ENCODE measurements at places on chromosomes 5 and 9.

- DNase-seq: no peak
- no peak within 1 kb of the TSS for H3K4me3 ChIP-seq
- H3K27me3 ChIP-seq: no peaks in the 10 kb centered on the region
- peaks cover 26% of the 10 kb centered on the region for H3K36me3 ChIP-seq
These were observed at the start of gene CCL27 for GRCh38 chr9:34662526-34663302. TSS of gene CCL27 (minus strand) at chr9:34662657. CDS start at chr9:34662633, 24 bp downstream.

- no peaks in the 10 kb centered on the region for H3K27me3 ChIP-seq
- no peak overlapping the region for H3K4me3 ChIP-seq
- H3K36me3 ChIP-seq: no peaks in the 10 kb centered on the region
- no peak for DNase-seq
- H3K4me1 ChIP-seq: no peaks in the 10 kb centered on the region
These were observed 24.8 kb upstream of the PRDM9 start for GRCh38 chr5:23482642-23483041.

- no peak for DNase-seq
- H3K4me1 ChIP-seq: peaks cover 23% of the 10 kb centered on the region
- H3K4me3 ChIP-seq: no peak overlapping the region
- H3K27ac ChIP-seq: no peak overlapping the region
- no peaks in the 10 kb centered on the region for H3K27me3 ChIP-seq
These were observed 23.4 kb downstream of the PAM start for GRCh38 chr5:102778478-102778877.

GRCh38 chr5:123874600-123875201 is 362.7 kb downstream of the CSNK1G3 start:
- no peaks in the 10 kb centered on the region for H3K27me3 ChIP-seq
- no peak for DNase-seq
- no peak overlapping the region for H3K27ac ChIP-seq
- no peaks in the 10 kb centered on the region for H3K36me3 ChIP-seq
- H3K4me3 ChIP-seq: no peak overlapping the region

DNA sequence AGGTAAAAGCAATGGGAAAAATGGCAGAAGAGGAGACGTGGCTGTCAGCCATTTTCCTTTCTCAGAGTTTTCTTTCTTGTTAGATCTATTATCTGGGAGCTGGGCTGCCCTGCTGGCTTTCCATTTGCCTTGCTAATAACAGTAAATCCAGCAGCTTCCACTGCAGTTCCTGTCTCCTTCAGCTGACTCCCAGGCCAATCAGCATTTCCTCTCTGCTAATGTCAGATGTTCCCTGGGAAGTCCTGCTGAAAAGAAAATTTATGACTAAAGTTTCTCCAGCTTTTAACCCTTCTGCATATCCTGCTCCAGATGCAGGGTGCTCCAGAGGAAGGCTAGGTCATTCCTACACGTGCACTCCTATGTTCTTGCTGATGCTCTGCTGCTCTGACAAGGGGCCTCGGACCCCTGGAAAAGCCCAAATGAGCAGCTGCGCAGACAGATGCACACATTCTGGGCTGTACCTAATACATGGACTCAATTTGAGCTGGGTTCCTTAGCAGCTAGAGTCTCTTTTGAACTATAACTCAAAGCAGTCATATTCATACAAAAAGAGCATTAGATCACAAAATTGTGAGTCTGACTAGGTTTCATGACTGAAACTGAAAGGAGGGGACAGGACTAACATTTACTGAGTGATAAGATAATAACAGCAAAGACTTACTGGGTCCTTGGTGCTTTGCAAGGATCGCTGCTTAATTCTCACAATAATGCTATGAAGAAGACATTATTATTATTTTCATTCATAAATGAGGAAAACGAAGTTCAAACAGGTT is 182.2 kb downstream of the MAPKAP1 start:
- H3K4me3 ChIP-seq: no peak overlapping the region
- no peaks in the 10 kb centered on the region for H3K36me3 ChIP-seq
- DNase-seq: no peak
- no peak overlapping the region for H3K27ac ChIP-seq
- H3K27me3 ChIP-seq: no peaks in the 10 kb centered on the region

- H3K4me1 ChIP-seq: peaks cover 14% of the 10 kb centered on the region
- DNase-seq: no peak
- H3K27ac ChIP-seq: no peak overlapping the region
- H3K27me3 ChIP-seq: no peaks in the 10 kb centered on the region
- H3K4me3 ChIP-seq: no peak overlapping the region
- H3K36me3 ChIP-seq: no peaks in the 10 kb centered on the region
These were observed 2.9 kb upstream of the ICE1 start for GRCh38 chr5:5419291-5420210.

DNA sequence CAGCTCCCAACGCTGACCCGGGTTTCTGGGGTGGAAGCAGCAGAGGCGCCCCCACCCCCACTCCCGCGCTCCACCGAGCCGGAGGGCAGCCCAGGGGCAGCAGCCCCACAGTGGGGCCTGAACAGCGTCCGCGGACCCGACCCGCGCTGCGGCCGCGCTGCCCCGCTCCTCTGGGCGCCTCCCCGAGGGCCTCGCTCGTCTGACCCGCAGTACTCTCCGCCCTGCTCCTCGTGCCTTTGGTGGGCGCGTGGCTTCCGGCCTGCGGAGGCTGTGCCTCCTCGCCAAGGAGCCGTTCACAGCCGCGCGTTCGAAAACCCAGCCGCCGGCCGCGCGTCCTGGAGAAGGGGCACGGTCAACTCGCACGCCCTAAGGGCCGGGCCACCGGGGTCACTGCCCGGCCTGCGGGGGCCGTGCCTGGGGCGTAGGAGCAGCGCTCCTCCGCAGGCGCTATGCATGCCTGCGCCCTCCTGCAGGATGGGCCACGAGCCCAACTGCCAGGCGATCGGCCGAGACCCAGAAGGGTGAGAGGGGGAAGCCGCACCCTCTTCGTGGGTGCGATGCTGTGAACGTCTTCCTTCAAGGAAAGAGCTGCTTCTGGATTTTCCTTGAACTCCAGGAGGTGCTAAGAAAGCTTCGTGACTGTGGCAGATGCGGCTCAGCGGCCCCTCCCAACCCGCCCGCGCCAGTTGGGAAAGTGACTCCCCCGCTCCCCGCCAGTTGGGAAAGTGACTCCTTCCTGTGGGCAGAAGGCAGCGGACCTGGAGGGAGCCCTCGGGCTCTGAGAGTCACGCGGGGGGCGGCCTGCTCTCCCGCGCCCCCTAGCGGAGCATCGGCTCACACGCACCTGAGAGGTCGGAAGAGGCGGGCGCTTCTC is 82.7 kb downstream of the HSD17B3 start:
- H3K27ac ChIP-seq: peak overlapping the region; percentile 61
- H3K27me3 ChIP-seq: peaks cover 12% of the 10 kb centered on the region
- peaks cover 23% of the 10 kb centered on the region for H3K4me1 ChIP-seq
- no peaks in the 10 kb centered on the region for H3K36me3 ChIP-seq

DNA sequence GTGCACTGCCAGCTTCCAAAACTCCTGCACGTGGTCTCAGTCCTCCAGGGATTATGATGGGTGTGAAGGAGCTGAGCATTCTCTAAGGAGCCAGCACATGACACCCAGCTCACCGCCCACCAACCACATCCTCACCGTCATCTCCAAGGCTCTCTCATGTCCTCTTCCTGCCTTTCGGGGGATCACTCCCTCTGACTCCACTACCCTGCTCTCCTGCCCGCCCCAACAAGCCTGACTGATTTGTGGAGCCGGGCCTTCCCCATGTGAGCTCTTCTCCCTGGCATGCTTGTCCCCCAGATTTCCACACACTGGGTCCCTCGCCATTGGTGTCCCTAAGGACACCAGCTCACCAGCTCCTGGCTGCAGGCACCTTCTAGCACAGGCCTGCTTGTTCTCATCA is 1.9 kb downstream of the ABO start:
- no peaks in the 10 kb centered on the region for H3K4me1 ChIP-seq
- peaks cover 54% of the 10 kb centered on the region for H3K27me3 ChIP-seq
- DNase-seq: no peak
- no peak overlapping the region for H3K4me3 ChIP-seq
- no peaks in the 10 kb centered on the region for H3K36me3 ChIP-seq

- H3K27me3 ChIP-seq: no peaks in the 10 kb centered on the region
- H3K4me1 ChIP-seq: peaks cover 45% of the 10 kb centered on the region
- DNase-seq: no peak
- no peak overlapping the region for H3K4me3 ChIP-seq
These were observed 77.8 kb downstream of the ZCCHC7 start for GRCh38 chr9:37198039-37198729.

DNA sequence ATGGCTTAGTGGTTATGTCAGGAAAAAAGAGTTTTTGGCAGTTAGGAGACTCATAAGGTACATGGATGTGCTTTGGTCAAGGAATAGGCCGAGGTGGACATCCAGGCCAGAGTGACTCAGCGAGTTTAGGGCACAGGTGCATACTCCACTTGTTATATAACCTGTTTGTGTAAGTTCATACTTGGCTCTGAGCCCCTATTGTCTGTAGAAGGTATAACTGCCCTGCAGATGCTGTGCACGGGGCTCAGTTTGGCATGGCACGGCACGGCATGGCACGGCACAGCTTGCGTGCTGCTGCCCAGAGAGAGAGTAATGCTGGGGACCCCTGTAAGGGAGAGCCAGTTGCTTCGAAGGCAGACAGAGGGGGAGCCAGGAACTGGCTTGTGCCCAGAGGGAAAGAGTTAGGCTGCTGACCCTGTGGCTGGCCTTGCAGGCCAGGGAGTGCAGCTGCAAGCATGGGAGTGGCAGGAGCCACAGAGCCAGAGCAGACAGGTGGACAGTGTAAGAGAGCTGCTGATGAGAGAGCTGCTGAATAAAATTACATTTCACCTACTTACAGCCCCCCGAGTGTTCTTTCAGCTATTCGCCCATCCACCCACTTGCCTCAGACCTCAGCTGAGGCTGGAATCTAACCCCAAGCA is 32.2 kb downstream of the GCNT4 start:
- H3K4me1 ChIP-seq: no peaks in the 10 kb centered on the region
- no peak for DNase-seq
- no peaks in the 10 kb centered on the region for H3K36me3 ChIP-seq
- H3K4me3 ChIP-seq: no peak overlapping the region
- H3K27me3 ChIP-seq: no peaks in the 10 kb centered on the region

GRCh38 chr9:94554439-94555331 is at the start of gene PCAT7:
TSS of gene PCAT7 (plus strand) at chr9:94555083.
- no peak within 1 kb of the TSS for H3K27ac ChIP-seq
- H3K4me3 ChIP-seq: no peak within 1 kb of the TSS
- H3K27me3 ChIP-seq: no peaks in the 10 kb centered on the region
- DNase-seq: no peak
- no peaks in the 10 kb centered on the region for H3K4me1 ChIP-seq

GRCh38 chr9:120343416-120343815 is 236.6 kb downstream of the CDK5RAP2 start:
- no peaks in the 10 kb centered on the region for H3K36me3 ChIP-seq
- H3K27me3 ChIP-seq: no peaks in the 10 kb centered on the region
- DNase-seq: no peak
- no peak overlapping the region for H3K4me3 ChIP-seq
- H3K4me1 ChIP-seq: no peaks in the 10 kb centered on the region

GRCh38 chr9:121281614-121282276 is 13.8 kb downstream of the GSN start:
- no peak overlapping the region for H3K4me3 ChIP-seq
- H3K36me3 ChIP-seq: no peaks in the 10 kb centered on the region
- DNase-seq: peak; percentile 86
- peaks cover 99% of the 10 kb centered on the region for H3K4me1 ChIP-seq
- H3K27me3 ChIP-seq: no peaks in the 10 kb centered on the region

- no peaks in the 10 kb centered on the region for H3K36me3 ChIP-seq
- no peak overlapping the region for H3K27ac ChIP-seq
- H3K27me3 ChIP-seq: no peaks in the 10 kb centered on the region
These were observed 124.9 kb upstream of the C6 start for GRCh38 chr5:41338136-41338675.

DNA sequence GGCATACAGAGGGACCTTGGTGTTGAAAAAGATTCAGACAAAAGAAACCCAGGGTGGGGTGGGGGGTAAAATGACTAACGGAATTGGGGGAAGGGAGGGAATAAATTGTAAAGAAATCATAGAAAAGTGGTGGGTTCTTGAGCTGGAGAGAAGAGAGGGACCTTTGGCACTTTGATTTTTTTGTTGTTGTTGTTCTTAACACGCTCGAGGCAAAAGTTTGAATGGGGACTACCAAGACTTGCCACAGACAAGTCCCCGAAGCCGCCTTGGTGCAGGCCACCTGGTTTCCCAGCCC is 616 bp downstream of the VCAN start:
- no peak for DNase-seq
- peaks cover 60% of the 10 kb centered on the region for H3K27me3 ChIP-seq
- H3K27ac ChIP-seq: no peak overlapping the region

DNA sequence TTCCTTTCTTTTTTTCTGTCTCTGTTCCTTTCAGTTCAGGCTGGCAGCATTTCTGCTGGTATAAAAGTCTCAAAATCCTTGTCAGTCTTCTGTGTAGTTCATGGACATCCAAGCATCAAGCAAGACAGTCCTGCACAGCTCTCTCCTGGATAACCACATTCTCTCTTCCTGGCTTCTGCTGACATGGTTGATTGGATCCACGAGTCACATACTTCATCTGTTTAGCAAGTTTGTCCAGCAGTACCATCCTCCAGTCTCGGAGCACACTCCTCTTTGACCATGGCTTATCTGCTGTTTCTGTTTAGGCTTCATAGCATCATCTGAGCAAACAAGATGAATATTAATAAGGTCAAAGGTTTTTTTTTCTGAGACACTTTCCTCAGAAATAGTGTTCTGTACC is 220.8 kb downstream of the KDM4C start:
- H3K27me3 ChIP-seq: no peaks in the 10 kb centered on the region
- no peak for DNase-seq
- H3K27ac ChIP-seq: no peak overlapping the region
- no peak overlapping the region for H3K4me3 ChIP-seq
- H3K4me1 ChIP-seq: no peaks in the 10 kb centered on the region

GRCh38 chr9:5800969-5801738 is 31.8 kb downstream of the ERMP1 start:
- no peak overlapping the region for H3K27ac ChIP-seq
- DNase-seq: no peak
- peaks cover 67% of the 10 kb centered on the region for H3K36me3 ChIP-seq
- no peaks in the 10 kb centered on the region for H3K4me1 ChIP-seq
- no peaks in the 10 kb centered on the region for H3K27me3 ChIP-seq

DNA sequence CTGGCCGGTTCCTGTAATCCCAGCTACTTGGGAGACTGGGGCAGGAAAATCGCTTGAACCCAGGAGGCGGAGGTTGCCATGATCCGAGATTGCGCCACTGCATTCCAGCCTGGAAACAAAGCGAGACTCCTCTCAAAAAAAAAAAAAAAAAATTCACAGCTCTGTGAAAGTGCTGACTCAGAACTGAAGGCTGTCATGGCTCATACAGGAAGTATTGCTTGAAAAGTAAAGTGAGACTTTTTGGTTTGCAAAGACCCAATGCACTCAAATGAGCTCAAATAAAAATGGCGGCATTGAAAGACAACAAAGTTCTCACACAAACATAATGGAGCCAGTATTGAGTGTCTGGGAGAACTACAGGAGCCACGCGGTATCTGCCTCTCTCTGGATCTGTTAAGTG is 202.1 kb downstream of the FBXL7 start:
- DNase-seq: no peak
- no peak overlapping the region for H3K4me3 ChIP-seq
- no peaks in the 10 kb centered on the region for H3K4me1 ChIP-seq
- no peaks in the 10 kb centered on the region for H3K27me3 ChIP-seq
- H3K36me3 ChIP-seq: no peaks in the 10 kb centered on the region

- H3K27me3 ChIP-seq: peaks cover 28% of the 10 kb centered on the region
- H3K4me3 ChIP-seq: no peak overlapping the region
- no peaks in the 10 kb centered on the region for H3K4me1 ChIP-seq
- no peak overlapping the region for H3K27ac ChIP-seq
These were observed 266.4 kb upstream of the IRX4 start for GRCh38 chr5:2149195-2149539.

- H3K4me3 ChIP-seq: peak overlapping the region; percentile 34
- H3K27me3 ChIP-seq: no peaks in the 10 kb centered on the region
- H3K36me3 ChIP-seq: no peaks in the 10 kb centered on the region
- DNase-seq: no peak
- peak overlapping the region; percentile 88 for H3K27ac ChIP-seq
These were observed 79.5 kb upstream of the LHFPL2 start for GRCh38 chr5:78727786-78728761.
